ENCODE measurements at places on chromosomes 3 and 15. TPM values are rescaled to one million over a fixed set of nuclear protein-coding genes. Genes with fewer than 3 reads are reported as not detected.

Gene SYNPR
- total RNA-seq = not detected

Gene CEP152
- total RNA-seq = 1.1 TPM

- no peak for DNase-seq
Observed at GRCh38 chr15:52257734-52258062, 37.9 kb downstream of the MYO5C start.

DNA sequence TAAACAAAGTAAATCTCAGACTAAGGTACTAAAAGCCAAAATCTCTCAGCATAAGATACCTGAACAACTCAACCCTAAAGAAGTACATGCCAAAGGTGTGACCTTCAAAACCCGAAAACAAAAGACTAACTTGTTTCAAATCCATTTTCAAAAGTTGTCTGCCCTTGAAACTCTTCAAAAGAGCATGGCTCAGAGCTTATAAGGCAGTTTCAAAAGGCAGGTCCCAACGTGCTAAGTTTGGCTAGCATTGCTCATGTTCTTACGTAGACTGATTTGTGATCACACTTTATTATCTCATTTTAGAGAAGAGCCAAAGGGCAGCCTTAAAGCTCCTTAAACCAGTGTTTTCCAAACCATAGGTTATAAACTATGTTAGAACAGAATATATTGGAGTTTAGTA, 112.2 kb downstream of the FEZF2 start:
- no peak for DNase-seq

DNA sequence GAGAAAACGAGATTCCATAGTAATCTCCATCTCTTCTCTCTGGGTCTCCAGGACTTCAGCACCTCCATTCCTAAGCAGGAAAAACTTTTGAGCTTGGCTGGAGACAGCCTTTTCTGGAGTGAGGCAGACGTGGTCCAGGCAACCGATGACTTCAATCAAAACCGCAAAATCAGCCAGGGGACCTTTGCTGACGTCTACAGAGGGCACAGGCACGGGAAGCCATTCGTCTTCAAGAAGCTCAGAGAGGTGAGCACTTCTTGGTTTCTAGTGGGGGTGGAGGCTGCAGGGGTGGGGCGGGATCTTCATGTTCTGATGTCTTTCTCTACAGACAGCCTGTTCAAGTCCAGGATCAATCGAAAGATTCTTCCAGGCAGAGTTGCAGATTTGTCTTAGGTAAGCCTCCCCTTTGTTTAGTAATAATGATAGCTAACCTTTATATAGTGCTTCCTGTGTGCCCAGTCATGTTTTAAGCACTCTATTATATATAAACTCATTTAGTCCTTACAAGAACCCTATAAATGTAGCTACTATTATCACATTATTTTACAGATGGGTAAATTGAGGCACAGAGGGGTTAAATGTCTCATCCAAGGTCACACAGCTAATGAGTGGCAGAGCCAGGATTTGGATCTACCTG, 35.0 kb upstream of the TATDN2 start:
- no peak for DNase-seq

- no peak for DNase-seq
Observed at GRCh38 chr15:50880651-50881114, 27.8 kb upstream of the AP4E1 start.

DNA sequence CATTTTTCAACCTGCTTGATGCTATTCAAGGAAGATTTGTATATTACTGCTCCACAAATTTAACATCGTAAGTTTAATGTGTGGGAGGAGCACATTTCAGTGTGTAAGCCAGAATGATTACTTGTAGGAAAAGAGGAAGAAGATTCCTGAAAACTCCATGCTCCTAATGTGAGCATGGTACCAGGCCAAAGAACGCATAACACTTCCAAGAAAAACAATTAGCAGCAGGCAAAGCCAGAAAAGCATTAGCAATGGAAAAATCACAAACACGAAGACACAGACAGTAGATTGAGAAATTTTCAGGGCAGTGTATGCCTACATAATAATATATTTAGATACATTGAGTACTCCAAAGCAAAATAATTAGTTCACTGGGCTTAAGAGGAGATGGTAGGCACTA, 96.6 kb upstream of the CBLB start:
- no peak for DNase-seq

DNA sequence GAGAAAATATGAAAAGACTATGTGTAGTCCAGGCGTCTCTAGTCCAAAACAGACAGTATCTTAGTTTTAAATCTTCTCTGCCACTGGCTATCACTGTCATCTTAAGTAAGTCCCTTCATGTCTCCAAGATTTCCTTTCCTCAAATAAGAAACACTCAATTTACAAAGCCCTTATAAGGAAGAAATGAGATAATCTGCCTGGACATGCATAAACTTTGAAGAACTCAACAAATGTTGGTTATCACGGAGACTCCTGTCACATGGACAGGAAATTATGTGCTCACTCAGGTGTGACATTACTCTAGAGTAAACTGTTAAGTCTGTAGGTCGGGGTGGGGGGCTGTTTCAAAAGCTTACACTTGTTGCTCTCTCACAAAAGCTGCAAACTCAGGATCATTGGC, 91.9 kb downstream of the IMPG2 start:
- DNase-seq = no peak

- DNase-seq = no peak
Observed at GRCh38 chr3:64399205-64399800, 174.0 kb upstream of the PRICKLE2 start.
